ENCODE measurements at places on chromosomes 4 and X. TPM values are rescaled to one million over a fixed set of nuclear protein-coding genes. Genes with fewer than 3 reads are reported as not detected.

GRCh38 chr4:186121057-186121456 lies 16.6 kb downstream of the FAM149A start:
- DNase-seq: no peak

DNA sequence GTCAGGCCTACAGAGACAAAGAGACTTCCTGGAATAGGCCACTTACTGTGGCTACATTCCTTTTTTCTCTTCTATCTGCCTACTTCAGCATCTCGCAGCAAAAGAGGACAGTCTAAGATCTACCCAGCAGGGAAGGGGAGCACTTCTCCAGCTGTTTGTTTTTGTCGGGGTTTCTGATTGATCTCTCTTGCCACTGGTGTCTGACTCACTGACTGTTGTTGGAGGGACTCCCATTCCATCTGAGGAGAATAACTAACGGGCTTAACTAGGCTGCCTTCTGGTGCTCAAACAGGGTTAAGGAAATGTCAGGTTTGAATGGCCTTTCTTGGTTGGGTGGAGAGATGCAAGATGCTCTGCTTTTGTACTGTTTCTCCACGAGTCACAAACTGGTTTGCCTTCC lies 100.2 kb upstream of the TMEM164 start:
- DNase-seq: peak; percentile 3

- DNase-seq: no peak
These were observed 42.4 kb downstream of the EVC start for GRCh38 chr4:5753366-5753765.

GRCh38 chr4:119284876-119285780 lies 36.8 kb downstream of the FABP2 start:
- DNase-seq: peak; percentile 62

Gene NPY1R
- 1.6 TPM for total RNA-seq
